ENCODE measurements at places on chromosomes 7 and 10. TPM values are rescaled to one million over a fixed set of nuclear protein-coding genes. Genes with fewer than 3 reads are reported as not detected.

ACSL5 gene
- 0.57 TPM for total RNA-seq

GRIFIN gene
- not detected for total RNA-seq

DNA sequence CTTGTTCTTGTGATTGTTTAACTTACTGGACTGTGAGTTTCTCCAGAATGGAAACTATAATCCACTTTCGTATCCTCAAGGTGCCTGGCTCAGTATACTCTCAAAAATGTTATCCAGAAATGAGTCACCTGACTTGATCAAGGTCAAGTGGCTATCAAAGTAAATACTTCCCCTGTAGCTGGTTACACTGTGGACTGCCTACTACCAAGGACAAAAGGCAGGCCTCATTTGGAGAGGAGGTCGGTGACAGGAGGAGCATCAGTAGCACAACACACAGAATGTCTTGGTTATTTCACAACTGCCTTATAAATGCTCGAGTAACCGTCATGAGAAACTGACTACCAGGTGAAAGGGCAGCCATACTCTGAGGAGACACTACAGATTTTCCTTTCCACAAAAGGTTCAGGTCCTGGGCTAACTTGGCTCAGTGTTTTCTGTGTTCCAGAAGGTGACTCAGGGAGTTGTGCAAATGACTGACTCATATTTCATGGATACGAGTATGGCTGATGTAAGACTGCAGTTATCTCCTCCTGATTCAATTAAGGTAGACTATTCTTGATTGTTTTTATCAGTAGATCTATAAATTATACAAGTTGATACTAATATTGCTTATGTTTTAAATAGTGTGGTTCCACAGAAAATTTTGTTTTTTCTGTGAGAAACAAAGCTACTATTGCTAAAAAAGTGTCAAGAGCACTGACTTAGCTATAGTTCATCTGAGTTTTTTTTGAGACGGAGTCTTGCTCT, 4.2 kb upstream of the CCNY start:
- H3K4me3 ChIP-seq, result no peak overlapping the region
- peaks cover 34% of the 10 kb centered on the region for H3K4me1 ChIP-seq
- H3K36me3 ChIP-seq, result peaks cover 8% of the 10 kb centered on the region
- H3K27me3 ChIP-seq, result no peaks in the 10 kb centered on the region
- peak overlapping the region; percentile 14 for H3K27ac ChIP-seq
- DNase-seq, result no peak

SEPTIN14 gene
- not detected for total RNA-seq

DPYSL4 gene
- 33.8 TPM for total RNA-seq

DNA sequence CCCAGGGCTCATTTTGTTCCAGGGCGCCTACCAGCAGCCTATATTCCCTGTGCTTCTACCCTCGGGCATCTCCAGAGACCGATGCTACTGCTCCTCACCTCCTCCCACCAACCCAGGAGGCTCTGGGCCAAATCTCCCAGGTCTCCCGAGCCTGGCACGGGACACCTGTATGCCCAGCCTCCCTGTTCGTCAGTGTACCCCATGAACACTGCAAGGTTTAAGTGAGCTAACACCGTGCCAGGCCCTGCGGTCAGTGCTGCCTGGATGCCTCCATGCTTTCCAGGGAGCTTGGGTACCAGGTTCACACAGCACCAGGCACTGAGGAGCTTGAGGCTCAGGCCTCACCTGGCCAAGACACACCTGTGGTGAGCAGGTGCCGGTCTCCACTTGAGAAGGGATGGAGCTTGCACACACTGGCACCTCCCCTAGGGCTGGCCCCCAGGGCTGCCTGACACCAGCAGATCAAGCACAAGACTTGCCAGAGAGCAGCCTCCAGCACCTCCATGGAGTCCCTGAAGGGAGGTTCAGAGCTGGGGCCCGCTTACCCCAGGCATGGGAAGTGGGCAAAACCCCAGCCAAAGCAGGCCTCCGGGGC, 80.3 kb downstream of the FAM53B start:
- H3K27ac ChIP-seq, result no peak overlapping the region
- H3K36me3 ChIP-seq, result peaks cover 3% of the 10 kb centered on the region
- H3K27me3 ChIP-seq, result no peaks in the 10 kb centered on the region
- DNase-seq, result no peak

DPP6 gene
- not detected for total RNA-seq

CAV2 gene
- total RNA-seq, result 81.6 TPM

AMZ1 gene
- total RNA-seq, result 5.8 TPM

DNA sequence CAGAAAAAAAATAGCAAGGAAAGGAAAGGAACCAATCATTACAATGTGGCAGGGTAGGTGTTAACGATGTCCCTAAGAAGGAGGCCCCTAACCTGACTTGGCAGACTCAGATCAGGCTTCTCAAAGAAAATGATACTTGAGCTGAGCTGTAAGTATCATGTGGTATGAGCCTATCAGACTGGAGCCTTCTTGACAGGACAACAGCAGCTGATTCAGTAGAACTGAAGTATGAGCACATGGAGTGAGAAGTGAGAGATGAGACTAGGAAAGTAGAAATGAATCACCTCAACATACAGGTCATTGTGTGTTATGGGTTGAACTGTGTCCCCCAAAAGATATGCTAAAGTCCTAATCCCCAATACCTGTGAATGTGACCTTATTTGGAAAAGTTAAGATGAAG, 66.3 kb downstream of the MTERF1 start:
- H3K27ac ChIP-seq, result no peak overlapping the region
- H3K36me3 ChIP-seq, result no peaks in the 10 kb centered on the region
- H3K27me3 ChIP-seq, result peaks cover 15% of the 10 kb centered on the region
- no peaks in the 10 kb centered on the region for H3K4me1 ChIP-seq
- DNase-seq, result no peak
- H3K4me3 ChIP-seq, result no peak overlapping the region

NSUN6 gene
- total RNA-seq, result 8.3 TPM

GIMAP1 gene
- total RNA-seq, result not detected

ZNF479 gene
- total RNA-seq, result not detected

- DNase-seq, result no peak
- no peak overlapping the region for H3K4me3 ChIP-seq
- H3K27ac ChIP-seq, result no peak overlapping the region
- no peaks in the 10 kb centered on the region for H3K27me3 ChIP-seq
- peaks cover 40% of the 10 kb centered on the region for H3K36me3 ChIP-seq
Measured at GRCh38 chr10:5645375-5645774, 21.0 kb downstream of the ASB13 start.

GRCh38 chr10:115239761-115240160, 146.6 kb downstream of the ATRNL1 start:
- no peaks in the 10 kb centered on the region for H3K27me3 ChIP-seq
- H3K4me3 ChIP-seq, result no peak overlapping the region
- no peaks in the 10 kb centered on the region for H3K36me3 ChIP-seq
- no peaks in the 10 kb centered on the region for H3K4me1 ChIP-seq
